ENCODE measurements at places on chromosomes 1 and 21.
A peak's percentile ranks its signal among the peaks of the same experiment; 100 is the strongest.

DNA sequence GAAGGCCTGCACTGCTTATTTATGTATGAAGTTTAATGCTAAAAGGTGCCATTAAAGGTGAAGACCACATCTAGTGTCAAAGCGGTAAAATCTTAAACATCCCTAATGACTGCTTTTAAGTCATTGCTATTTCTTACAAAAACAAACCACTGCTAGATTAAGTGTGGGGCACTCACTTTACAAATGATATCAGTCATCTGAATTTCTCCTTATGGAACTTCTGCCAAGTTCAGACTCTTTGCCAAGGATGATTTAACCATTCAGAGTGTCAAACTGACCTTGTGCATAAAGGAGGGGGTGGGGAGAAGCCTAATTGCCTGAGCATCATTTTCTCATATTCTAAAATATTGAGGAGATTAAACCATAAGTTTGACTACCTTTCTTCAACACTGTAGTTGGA lies 271.5 kb downstream of the TGFB2 start:
- DNase-seq = no peak

DNA sequence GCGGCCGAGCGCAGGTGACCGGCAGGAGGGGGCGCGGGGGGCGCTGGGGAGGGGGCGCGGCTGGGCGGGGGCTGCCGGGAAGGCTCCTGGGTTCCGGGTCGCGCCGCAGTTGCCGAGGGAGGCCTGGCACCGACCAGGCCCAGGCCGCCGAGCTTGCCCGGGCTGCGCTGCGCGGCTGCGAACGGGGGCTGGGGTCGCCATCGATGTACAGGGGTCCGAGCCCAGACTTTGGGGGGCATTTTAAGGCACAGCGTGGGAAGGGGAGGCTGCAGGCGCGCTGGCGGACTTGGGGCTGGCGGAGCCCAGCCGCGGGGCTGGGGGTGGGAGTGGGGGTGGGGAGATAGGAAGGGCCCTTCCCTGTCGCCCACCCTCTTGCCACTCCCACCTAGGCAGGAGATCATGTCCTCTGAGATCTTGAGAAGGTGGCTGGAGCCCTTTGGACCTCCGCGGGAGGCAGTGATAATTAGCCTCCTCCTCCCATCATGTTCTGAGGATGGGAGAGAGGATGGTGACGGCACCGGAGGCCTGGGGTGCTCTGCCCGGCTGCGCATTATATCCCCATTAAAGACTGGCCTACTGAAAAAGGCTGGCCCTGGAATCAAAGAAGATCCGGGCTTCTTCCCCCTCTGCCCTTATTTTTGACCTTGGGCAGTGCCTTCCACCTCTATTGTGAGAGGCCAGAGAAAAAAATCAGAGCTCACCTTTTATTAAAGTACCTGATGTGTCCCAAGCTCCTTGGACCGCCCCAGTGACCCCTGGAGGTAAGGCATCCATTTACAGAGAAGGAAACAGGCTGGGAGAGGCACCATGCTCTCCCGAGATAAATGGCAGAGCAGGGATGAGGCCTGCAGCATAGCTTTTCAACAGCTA lies 497 bp downstream of the FBXO44 start:
- DNase-seq = no peak

- no peak for DNase-seq
Observed at GRCh38 chr1:158810311-158810710, 20.8 kb upstream of the MNDA start.

- peak; percentile 38 for DNase-seq
Observed at GRCh38 chr1:92822879-92823278, 9.0 kb upstream of the RPL5 start.

- DNase-seq = peak; percentile 81
Observed at GRCh38 chr1:42922687-42923366, 35.8 kb downstream of the SLC2A1 start.

DNA sequence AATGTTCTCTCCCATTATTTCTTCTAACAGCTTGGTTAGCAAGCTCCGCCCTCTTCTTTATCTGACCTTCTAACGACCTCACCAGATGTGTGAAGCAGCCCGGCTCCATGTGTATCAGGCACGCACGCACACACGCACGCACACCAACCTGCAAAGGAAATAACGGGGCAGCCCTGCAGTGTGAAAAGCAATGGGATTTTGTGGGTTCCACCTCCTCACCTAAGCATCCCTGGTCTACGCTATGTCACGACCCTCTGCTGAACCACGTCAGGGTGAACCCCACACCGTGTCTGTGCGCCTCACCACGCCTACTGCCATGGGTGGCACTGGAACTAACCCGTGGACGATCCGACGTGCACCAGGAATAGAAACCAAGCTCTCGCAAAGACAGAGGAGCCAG lies 10.4 kb downstream of the SSU72 start:
- DNase-seq = peak; percentile 22

DNA sequence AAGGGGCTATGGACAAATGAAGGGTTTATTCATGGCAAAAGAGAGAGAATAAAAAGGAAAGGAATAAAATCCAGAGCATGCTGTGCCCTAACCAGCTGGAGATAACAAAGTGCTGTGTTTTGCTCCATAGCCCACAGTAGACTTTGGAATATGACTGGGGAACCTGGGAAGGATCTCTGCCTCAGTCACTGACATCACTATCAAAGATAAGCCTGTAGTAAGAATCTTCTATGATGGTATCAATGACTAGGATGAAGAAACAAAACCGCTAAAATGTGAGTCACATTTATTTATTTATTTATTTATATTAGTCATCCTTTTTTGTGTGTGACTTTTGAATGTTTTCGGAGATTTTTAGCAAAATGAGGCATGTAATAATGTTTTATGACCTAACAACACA lies 56.3 kb downstream of the NVL start:
- peak; percentile 10 for DNase-seq

DNA sequence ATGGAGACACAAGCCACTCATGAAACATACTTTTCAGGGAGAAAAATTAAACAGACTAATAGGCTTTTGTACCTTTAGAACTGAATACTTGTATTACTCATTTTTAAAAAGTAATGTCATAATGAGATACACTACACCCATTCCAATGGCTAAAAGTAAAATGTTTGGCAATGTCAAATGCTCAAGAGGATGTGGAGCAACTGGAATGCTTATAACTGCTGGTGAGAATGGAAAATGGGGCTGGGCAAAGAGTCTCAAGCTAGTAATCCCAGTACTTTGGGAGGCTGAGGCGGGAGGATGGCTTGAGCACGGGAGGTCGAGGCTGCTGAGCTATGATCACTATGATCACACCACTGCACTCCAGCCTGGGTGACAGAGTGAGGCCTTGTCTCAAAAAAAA lies 86.3 kb downstream of the NKAIN1 start:
- DNase-seq = no peak

DNA sequence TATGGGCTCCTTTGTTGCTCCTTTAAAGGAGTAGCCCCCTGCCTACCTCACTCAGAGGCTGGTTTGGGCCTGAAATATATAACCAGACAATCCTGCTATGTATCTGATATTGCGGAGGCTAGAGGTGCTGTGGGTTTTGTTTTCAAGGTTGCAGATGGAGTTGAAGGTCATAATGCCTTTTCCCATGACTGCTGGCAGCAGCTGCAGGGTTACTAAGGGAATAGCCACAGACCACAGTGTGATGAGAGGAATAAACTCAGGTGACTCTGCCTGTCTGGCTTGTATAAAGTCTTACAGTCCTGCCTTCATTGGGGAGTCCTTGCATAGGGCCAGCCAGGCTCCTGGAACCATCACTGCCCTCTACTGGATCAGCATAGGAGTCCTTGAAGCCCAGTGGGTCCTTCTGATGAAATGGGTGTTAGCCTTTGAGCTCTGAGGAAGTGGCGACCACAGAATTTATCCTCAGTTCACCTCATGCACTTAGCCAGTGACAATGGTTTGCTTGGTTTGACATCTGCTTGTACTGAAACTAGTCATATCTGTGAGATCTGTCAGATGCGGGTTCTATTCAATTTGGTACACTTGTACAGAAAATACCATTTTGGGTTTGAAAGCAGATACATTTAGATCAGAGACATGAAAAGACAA lies 174.4 kb upstream of the HMCN1 start:
- DNase-seq = peak; percentile 63

GRCh38 chr1:101081496-101082488 lies 56.2 kb upstream of the DPH5 start:
- no peak for DNase-seq

DNA sequence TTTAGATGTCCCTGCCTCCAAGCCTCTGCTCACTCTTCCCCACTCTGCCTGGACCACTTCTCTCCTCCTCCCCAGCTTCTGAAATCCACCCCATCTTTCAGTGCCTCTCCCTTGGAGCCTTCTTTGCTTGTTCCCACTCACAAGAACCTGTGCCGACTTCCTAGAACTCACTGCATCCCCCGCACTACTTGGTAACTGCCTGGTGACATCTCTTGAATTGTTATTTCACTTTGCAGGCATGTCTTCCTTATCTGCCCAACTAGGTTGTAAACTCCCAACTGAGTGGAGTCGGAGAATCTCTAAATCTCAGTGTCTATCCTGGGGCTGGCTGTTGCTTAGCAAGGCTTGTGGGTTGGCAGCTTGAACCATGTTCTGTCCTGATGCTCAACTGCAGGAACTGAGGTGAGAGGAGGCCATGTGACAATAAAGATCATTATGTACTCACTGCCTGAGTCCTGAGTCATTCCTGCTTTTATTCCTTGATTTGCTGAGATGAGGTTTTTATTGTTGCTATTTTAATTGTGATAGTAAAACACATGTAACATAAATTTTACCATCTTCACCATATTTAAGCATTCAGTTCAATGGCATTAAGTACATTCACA lies 3.9 kb downstream of the KPRP start:
- no peak for DNase-seq

GRCh38 chr1:20885121-20885520 lies 98.0 kb upstream of the HP1BP3 start:
- DNase-seq = peak; percentile 31

DNA sequence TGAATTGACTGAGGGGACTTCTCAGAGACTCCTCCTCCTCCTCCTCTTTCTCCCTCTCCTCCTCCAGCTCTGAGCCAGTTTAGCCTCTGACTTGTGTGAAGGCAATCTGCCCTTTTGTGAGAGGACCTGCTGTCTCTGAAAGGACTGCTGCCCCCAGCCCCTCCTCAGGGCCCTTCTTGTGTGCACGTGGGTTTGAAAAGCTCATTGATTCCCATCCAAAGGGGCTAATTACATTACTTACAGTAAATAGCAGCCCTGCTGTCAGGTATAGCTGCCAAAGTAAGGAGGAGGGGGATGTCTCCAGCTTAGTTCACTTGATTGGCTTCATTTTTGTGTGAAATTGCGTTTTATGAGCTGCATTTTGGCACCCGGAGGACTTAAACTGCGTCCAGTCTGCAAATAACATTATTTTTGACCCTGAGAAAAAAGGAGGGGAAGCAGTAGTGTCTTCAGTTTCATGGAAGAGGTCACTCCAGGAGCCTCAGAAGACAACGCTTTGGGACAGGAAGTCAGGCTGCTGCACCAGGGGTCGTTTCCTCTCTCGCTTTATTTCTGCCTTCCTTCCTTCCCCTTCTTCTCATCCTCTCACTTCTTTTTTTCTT lies 1.8 kb upstream of the LHX9 start:
- DNase-seq = no peak

- DNase-seq = peak; percentile 73
Observed at GRCh38 chr1:227317523-227318015, 723 bp downstream of the CDC42BPA start.

GRCh38 chr1:90671251-90671650 lies 45.9 kb downstream of the BARHL2 start:
- no peak for DNase-seq

DNA sequence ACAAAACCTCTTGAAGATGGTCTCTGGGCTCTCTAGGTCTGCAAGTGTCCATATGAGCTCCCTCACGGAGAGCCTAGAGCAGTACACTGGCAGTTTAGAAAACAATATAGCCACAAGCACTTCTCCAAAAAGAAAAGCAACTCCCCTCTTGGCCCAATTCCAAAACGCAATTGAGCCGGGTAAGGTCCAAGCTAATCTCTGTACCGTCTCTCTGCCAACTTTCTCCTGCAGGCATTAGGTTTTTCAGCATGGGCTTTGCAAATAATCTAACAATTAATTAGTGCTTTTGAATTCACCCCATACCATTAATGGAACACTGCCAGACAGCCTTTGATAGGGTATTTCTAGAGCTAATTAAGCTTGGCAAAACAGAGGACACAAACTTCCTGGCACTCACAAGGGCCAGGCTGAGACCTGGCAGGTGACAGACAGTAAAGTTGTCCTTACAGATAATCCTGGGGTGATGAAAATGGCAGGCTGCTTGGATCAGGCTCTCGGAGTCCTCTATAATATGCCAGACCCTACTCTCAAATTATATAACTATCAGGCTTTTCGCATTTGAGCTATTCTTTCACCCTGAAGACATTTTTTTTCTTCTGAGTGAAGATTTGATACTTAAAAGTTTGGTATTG lies 39.8 kb downstream of the TGFBR3 start:
- peak; percentile 35 for DNase-seq

- no peak for DNase-seq
Observed at GRCh38 chr1:216710055-216710454, 13.2 kb downstream of the ESRRG start.

- no peak for DNase-seq
Observed at GRCh38 chr1:101971304-101971703, 25.4 kb downstream of the OLFM3 start.

- peak; percentile 73 for DNase-seq
Observed at GRCh38 chr1:107110326-107110725, 30.5 kb upstream of the NTNG1 start.

DNA sequence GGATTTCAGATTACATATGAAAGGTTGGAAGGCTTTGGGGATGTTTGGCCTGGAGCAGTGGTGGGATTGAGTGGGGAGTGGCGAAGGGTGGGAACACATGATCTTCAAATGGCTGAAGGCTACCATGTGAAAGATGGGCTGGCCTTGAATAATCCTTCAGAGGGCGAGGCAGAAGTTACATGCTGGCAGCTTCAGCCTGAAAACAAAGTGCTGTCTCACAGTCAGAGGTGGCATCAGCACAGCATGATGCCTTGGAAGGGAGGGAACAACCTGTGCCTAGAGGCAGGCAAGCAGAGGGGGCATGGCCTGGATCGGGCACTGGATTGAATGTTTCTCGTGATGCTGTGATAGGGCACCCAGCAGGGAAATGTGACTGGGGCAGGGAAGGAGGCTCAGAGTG lies 130.8 kb downstream of the BEND5 start:
- no peak for DNase-seq

DNA sequence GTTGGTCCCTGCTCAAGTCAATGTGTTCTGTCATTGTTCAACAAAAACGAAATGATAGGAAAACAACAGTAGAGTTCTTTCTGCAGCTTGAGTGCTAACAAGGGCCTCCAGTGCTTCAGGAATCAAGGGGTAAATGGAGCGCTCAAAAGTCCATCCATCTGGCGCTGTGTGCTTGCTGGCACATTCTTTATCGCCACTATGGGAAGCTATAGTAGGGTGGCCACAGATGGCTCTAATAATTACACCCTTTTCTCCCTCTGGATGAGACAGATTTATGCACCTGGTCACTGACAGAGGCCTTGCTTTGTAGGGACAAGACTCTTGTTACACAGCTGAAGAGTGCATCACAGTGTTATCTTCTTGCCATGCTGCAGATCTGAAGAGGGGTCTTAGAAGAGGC lies 136.0 kb downstream of the GDAP2 start:
- no peak for DNase-seq
